ENCODE measurements at places on chromosomes 2 and 18. TPM values are rescaled to one million over a fixed set of nuclear protein-coding genes. Genes with fewer than 3 reads are reported as not detected.

DNA sequence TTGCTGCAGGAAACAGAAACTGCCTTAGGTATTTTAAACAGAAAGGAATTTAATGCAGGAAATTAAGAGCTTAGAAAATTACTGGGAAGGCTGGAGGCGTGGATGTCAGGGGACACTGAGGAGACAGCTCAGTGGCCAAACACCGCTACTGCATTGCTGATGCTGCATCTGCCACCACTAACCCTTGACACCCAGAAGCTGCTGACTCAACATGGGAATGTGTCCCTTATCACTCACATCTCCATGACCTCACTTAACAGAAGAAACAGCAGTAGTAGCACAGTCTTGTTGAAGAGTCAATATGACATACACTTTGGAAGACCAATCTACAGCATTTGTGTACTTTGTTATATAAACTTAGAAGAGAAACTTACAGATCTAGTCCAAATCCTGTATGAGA, 906.1 kb downstream of the SLC4A3 start:
- DNase-seq, result no peak
- no peak overlapping the region for H3K4me3 ChIP-seq
- no peaks in the 10 kb centered on the region for H3K27me3 ChIP-seq
- H3K4me1 ChIP-seq, result no peaks in the 10 kb centered on the region

DNA sequence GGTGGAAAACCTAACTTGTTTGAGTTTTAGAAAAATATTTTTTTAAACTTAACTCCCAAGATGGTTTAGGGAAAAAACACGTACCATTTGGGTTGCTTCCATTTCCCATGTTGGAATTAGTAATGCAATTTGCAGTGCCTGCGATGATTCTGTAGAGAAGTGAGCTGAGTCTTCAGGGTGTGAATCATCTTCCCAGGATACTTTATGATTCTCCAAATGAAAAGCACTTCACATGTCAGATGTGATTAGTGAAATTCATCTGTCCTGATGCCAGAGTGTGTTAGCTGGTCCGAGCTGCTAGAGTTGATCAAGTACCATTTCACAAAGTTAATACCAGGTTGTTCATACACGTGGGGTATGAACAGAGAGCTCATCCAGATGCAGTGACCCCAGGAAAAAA, 59.1 kb downstream of the ACOXL start:
- H3K4me3 ChIP-seq, result no peak overlapping the region
- no peaks in the 10 kb centered on the region for H3K36me3 ChIP-seq
- peaks cover 25% of the 10 kb centered on the region for H3K27me3 ChIP-seq
- H3K27ac ChIP-seq, result no peak overlapping the region
- H3K4me1 ChIP-seq, result no peaks in the 10 kb centered on the region
- no peak for DNase-seq

- H3K36me3 ChIP-seq, result no peaks in the 10 kb centered on the region
- peak; percentile 44 for DNase-seq
- no peak overlapping the region for H3K27ac ChIP-seq
- no peak overlapping the region for H3K4me3 ChIP-seq
- H3K4me1 ChIP-seq, result peaks cover 5% of the 10 kb centered on the region
These were observed 48.2 kb upstream of the PAPOLG start for GRCh38 chr2:60707750-60708371.

DNA sequence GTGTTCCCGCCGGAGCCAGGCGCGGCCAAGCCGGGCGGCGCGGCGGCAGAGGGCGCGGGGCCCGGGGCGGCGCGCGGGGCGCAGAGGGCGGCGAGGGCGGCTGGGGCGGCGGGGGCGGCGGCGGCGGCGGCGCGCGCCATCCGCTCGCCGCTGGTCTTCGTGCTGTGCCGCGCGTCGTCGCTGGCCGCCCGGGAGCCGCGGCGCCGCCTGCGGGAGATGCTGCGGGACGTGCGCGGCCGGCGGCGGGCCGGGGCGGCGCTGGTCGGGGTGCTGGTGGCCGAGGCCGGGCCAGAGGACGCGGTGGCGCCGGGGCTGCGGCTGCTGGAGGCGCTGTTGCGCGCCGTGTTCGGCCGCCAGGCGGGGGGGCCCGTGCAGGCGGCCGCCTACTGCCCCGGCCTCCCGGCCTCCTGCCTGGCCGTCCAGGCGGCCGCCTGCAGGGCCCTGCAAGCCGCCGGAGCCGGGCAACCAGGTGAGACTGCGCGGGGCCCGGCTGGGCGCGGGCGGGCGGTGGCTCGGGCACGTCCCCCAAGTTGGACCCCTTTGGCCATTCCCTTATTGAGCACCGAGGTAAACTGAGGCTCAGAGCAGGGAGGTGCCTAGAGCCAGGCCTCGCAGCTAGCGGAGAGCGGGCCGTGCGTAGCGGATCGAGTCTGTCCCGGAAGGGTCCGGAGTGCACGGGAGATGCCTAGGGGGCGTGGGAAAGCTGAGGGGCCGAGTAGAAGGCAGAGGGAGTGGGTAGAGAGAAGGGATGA, 584 bp downstream of the C2orf72 start:
- H3K27me3 ChIP-seq, result peaks cover 50% of the 10 kb centered on the region
- no peak for DNase-seq
- no peak overlapping the region for H3K27ac ChIP-seq
- no peak overlapping the region for H3K4me3 ChIP-seq
- no peaks in the 10 kb centered on the region for H3K36me3 ChIP-seq

DNA sequence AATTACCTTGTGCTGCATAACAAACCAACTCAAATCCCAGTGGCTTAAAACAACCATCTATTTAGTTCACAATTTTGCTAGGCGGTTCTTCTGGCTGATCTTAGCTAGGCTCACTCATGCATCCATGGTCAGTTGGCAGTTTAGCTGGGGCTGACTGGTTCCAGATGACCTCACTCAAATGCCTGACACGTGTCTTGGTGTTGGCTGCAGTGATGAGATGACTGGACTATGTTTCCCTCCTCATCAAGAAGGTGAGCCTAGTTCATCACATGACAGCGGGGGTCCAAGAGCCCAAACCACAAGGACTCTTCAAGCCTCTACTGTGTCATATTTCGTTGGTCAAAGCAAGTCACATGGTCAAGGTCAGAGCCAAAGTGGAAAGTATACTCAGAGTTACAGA, 42.7 kb upstream of the ACTR3 start:
- no peaks in the 10 kb centered on the region for H3K4me1 ChIP-seq
- H3K27me3 ChIP-seq, result peaks cover 3% of the 10 kb centered on the region
- H3K36me3 ChIP-seq, result no peaks in the 10 kb centered on the region
- no peak overlapping the region for H3K4me3 ChIP-seq

DNA sequence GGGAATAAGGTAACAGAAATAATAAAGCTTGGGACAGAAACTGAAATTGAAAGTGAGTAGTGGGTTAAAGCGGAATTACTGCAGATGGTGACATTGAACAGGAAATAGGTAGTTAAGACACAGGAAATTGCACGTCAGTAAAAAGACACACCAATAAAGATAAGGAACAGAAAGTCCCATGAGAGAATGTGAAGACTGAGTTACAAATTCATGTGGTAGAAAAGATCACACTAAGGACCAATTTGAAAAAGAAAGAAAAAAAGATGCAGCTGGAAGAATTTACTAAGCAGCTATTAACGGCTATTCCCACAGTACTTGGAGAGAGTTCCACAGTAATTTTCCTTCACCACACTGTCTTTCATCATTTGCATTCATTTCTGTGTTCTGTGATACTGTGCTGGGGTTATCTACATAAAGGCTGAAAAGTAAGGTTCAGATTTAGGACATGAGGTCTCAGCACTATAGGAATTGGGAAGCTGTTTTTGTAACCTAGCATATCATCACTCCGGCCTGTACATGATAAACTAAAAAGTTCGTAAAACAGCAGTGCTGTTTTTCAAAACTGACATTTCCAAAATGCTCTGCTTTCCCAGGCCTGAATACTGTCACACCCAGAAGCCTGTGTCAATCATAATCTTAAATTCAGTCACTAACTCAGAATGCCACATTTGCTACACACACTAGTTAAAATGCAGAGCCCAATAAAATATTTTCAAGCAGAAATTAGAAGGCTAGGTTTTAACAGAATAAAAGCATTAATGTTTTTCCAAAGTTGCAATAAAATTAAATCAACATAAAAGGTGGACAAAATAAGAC, 42.9 kb downstream of the SRBD1 start:
- no peaks in the 10 kb centered on the region for H3K27me3 ChIP-seq
- peak overlapping the region; percentile 84 for H3K27ac ChIP-seq
- peak; percentile 81 for DNase-seq
- H3K4me1 ChIP-seq, result peaks cover 34% of the 10 kb centered on the region
- no peaks in the 10 kb centered on the region for H3K36me3 ChIP-seq
- H3K4me3 ChIP-seq, result no peak overlapping the region

DNA sequence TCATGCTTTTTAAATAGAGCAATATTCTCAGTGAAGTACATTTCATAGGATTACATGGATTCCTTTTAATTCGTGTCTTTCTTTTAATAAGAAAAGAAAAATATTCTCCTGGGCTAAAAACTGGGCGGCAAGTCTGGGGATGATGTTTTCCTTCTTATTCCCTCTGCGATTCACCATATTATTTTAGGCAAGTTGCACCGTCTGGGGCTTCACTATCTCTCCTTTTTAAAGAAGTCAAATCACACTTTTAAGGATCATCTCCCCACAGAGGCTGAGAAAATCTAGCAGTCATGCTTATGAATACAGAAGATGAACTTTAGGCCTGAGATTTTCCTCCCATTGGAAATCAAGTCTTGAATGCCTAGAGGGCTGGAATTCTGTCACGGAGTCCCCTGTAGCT, 104.1 kb downstream of the COPS8 start:
- H3K27ac ChIP-seq, result no peak overlapping the region
- H3K27me3 ChIP-seq, result no peaks in the 10 kb centered on the region
- DNase-seq, result no peak
- H3K4me3 ChIP-seq, result no peak overlapping the region
- no peaks in the 10 kb centered on the region for H3K4me1 ChIP-seq

GRCh38 chr2:238162846-238163441, 4.2 kb downstream of the ERFE start:
- H3K27ac ChIP-seq, result no peak overlapping the region
- H3K36me3 ChIP-seq, result peaks cover 4% of the 10 kb centered on the region
- H3K4me3 ChIP-seq, result no peak overlapping the region
- H3K4me1 ChIP-seq, result no peaks in the 10 kb centered on the region

GRCh38 chr18:38539371-38539770, 973.8 kb upstream of the CELF4 start:
- no peak overlapping the region for H3K4me3 ChIP-seq
- no peaks in the 10 kb centered on the region for H3K27me3 ChIP-seq
- no peaks in the 10 kb centered on the region for H3K4me1 ChIP-seq
- H3K36me3 ChIP-seq, result no peaks in the 10 kb centered on the region
- no peak for DNase-seq

DNA sequence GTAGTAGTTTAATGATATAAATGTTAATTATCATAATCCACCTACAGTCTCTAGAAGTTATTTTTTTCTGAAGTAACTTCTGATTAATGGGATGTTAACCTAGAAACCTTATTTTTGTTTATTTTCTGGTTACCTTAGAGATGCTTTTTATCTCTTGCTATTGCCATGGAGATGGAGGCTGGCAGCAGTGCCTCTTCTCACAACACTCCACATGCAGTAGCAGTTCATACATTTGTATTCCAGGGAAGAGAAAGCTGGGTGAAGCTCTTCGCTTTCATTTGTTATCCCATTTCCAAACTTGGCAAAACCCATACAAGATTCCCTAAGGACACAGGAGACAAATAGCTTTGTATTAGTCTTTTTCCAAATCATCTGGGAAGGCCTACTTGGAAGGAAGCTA, 1794.1 kb upstream of the LRRTM1 start:
- H3K4me1 ChIP-seq, result no peaks in the 10 kb centered on the region
- no peaks in the 10 kb centered on the region for H3K27me3 ChIP-seq
- H3K27ac ChIP-seq, result no peak overlapping the region
- H3K4me3 ChIP-seq, result no peak overlapping the region

DNA sequence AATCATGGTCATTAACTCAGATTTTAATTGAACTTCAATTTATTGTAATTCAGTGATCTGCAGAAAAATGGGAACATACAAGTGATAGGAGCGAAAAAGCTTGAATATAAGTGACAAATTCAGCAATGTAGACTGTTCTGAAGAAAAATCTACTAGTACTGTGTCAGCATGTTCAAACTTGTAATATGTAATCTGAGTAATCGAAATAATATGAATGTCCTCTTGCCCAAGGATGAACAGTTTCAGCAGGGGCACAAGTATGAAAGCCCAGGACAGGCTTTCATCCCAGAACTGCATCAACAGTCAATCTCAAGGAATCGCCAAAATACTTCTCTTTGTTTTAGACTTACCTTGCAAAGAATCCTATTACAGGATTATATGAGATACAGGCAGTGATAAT, 1110.5 kb downstream of the LRP1B start:
- DNase-seq, result no peak
- no peak overlapping the region for H3K4me3 ChIP-seq
- no peaks in the 10 kb centered on the region for H3K36me3 ChIP-seq
- peaks cover 29% of the 10 kb centered on the region for H3K4me1 ChIP-seq
- no peaks in the 10 kb centered on the region for H3K27me3 ChIP-seq
- peak overlapping the region; percentile 90 for H3K27ac ChIP-seq

DNA sequence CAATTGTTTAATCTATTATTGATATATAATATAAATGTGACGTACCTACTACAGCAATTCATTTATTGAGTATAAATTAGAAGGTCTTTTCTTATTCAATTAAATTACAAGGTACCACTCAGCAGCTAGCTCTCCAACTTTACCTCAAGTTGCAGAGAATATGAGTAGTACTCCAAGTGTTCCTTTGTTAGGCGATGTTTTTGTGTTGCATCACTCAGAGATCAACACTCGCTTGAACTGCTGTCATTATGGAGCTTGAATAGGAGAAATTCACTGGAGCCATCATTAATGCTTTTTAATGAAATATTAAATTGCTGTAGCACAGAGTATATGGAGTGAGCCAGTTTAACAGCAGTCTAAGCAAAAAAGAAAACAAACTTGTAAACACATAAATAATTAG, 320.0 kb downstream of the FSIP2 start:
- no peaks in the 10 kb centered on the region for H3K36me3 ChIP-seq
- no peak overlapping the region for H3K27ac ChIP-seq
- peaks cover 3% of the 10 kb centered on the region for H3K4me1 ChIP-seq
- no peaks in the 10 kb centered on the region for H3K27me3 ChIP-seq
- DNase-seq, result no peak

DNA sequence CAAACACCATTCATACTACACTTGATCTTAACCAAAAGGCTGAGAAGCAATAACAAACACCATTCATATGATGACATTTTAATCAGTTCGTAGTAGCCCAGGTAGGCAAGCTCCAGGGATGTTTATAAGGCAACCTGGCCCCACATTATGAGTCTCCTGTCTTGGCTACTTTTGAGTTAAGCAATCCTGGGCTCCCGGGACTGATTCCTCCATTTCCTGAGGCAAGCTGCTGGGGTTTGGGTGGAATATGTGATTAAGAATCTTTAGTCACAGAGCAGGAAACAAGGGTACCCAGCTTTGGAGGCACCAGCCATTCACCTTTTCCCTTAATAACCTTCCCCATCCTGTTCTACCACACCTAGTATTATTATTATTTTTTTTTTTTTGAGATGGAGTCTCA, 24.5 kb upstream of the SPRED2 start:
- H3K27ac ChIP-seq, result no peak overlapping the region
- peaks cover 40% of the 10 kb centered on the region for H3K27me3 ChIP-seq
- no peaks in the 10 kb centered on the region for H3K4me1 ChIP-seq
- H3K36me3 ChIP-seq, result no peaks in the 10 kb centered on the region
- H3K4me3 ChIP-seq, result no peak overlapping the region

Gene LYG2
- total RNA-seq, result not detected

Gene EFHD1
- total RNA-seq, result not detected

Gene RTP5
- total RNA-seq, result not detected

Gene PXDN
- total RNA-seq, result 248 TPM

Gene GPR148
- not detected for total RNA-seq

Gene SNORC
- total RNA-seq, result 4.0 TPM

Data from endothelial cell of umbilical vein (primary cell).